ENCODE measurements at places on chromosomes 7 and 10.

DNA sequence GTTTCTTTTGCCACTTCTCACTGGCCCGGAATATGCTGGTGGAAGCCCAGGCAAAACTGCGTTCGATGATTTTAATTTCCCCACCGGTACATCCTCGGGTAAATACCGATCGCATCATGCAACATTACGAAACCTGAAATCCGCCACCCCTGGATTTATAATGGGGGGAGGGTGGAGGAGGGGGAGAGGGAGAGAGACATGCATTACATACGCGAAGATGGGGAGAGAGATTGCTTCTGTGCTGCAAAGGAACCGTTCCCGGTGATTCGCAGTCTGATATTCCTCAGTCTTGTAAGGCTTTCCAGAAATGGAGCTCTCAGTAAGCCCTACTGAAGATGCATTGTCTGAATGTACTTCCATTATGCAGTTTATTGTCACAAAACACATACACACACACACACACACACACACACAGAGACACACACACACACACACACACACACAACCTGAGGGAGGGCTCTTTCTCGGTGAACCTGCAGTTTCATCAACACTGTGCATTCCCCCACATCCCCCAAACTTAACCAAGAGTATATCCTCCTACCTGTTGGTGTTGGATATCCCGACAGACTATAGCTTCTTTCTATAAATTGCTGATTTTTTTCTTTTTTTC lies 741 bp downstream of the GPR85 start:
- DNase-seq, result peak; percentile 6

DNA sequence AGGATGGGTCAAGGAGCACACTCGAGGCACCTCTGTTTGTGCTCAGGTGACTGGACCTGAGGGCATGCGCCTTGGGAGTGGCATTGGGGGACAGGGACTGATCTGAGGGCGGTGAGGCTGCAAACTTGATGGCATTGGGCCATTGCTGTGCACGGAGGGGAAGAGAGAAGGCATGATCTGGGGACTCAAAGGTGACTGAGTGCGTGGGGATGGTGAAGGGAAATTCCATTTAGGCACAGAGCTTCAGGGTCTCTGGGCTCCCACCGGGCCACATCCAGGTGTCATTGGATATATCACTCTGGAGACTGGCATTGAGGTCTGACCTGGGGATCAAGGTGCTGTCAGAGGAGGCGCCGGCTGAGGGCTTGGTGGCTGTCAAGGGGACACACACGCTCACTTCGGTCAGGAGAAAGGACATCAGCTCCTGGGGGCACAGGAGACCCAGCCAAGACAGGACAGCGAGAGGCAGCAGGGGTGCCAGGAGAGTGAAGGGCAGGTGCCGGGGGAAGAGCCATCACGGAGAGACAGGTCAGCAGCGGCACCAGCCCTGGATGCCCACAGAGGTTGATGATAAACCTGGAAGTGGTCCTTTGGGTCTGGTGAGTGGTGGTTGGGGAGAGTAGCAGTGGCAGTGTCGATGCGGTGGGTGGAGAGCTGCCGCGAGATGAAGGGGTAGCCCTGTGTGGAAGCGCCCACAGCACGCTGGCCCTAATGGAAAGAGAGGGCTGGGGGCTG lies 5.5 kb downstream of the ADCK2 start:
- DNase-seq, result no peak

DNA sequence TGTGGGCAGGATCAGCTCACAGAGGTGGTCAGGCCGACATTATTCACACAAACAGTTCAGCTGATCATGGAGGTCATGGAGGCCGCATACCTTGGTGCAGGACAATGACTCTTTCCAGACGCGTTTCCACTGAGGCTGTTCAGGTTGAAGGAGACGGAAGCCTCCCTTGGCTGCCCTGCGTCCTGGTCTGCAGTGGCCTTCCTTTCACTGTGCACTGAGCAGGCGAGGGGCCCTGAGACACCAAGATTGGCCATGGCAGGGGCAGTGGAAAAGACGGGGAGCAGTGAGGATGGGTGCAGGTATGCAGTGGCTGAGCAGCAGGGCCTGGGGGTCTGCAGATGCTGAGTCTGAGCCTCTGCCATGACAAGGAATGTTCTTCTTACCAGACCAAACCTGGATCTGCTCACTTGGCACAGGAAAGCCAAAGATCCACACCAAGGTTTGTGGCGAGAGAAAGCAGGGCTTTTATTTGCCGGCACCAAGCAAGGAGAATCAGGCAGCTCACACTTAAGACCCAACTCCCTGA lies 263.3 kb downstream of the GLRX3 start:
- DNase-seq, result no peak

- DNase-seq, result no peak
Measured at GRCh38 chr7:138338361-138338760, 121.7 kb upstream of the TRIM24 start.

GRCh38 chr7:27510541-27510940 lies 152.1 kb downstream of the HIBADH start:
- no peak for DNase-seq

DNA sequence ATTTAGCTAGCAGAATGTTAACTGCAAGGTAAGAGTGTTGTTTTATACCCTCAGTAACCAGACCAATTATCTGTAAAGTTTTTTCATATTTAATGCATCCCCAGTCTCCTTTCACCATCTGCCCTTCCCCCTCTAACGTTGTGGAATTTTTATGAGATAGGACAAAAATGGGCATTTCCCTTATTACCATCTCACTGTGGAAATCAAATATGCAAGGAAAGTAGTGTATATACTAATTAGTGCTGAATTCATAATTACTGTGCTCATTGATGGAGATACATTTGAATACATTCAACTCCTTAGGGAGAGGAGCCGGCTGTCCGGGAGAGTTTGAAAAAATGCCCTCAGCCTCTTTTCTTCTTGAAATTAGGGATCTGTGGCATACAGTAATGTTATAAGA lies 423.4 kb upstream of the MGMT start:
- no peak for DNase-seq

- peak; percentile 57 for DNase-seq
Measured at GRCh38 chr10:28569506-28570159, 36.7 kb downstream of the WAC start.

DNA sequence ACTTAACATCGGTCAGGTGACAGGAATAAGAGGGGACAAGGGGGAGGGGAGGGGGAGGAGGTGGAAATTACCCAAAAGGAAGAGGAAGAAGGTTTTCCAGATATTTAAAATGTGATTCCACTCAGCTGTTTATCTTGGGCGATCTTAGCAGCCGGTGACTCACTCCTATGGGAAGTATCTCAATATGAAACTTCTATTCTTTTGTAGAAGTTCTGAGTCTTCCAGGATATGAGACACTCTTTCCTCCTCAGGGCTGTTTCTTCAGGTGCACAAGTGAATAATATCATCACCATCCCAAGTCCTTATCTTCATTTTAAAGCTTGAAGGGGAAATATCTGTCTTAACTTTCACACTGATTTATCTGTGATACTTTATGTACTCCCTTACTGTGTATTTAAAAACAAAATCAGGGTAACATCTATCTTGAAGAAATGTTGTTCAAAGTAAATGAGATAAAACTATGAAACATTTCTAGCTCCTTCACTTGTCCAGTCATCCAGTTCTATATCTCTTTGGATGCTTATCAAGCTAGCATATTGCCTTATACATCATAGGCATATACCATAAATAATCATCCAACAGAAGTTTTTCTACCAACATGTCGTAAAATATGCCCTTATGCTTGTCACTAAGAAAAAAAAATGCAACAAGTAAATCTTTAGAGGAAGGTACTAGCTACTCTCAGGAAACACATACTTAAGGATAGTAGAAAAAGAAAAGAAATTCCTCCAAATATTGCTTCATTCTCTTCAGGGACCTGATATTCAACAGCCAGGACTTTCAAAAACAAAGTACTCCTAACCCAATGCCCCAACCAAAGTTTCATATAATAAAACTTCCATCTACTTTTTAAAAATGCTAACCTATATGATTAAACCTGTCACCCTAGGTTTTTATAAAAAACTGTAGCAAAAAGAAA lies 13.7 kb downstream of the DOCK4 start:
- peak; percentile 20 for DNase-seq

- no peak for DNase-seq
Measured at GRCh38 chr7:23275912-23276311, 23.2 kb upstream of the MALSU1 start.

- DNase-seq, result no peak
Measured at GRCh38 chr7:52450816-52451215, 584.6 kb upstream of the POM121L12 start.

DNA sequence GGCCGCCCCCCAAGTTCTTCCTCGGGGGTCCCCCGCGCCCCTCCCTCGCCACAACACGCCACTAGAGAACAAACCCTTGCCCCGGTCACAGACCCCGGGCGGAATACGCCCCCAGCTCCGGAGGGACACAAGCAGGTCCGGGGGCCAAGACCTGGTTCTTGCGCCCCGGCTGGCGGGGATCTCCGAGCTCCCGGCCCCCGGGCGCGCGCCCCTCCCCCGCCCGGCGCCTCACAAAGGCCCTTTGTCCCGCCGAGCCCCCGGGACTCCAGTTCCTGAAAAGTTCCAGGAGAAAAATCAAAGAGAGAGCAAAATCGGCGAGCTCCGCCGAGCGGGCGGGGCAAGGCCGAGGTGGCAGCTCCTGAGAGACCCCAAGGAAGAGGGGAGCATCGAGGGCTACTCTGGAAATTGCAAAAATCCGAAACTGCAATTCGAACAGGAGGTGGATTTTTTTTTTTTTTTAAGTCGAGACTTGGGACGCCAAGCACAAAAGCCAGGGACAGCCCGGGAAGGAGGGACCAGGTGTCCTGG lies 4.0 kb downstream of the TNRC18 start:
- DNase-seq, result no peak

DNA sequence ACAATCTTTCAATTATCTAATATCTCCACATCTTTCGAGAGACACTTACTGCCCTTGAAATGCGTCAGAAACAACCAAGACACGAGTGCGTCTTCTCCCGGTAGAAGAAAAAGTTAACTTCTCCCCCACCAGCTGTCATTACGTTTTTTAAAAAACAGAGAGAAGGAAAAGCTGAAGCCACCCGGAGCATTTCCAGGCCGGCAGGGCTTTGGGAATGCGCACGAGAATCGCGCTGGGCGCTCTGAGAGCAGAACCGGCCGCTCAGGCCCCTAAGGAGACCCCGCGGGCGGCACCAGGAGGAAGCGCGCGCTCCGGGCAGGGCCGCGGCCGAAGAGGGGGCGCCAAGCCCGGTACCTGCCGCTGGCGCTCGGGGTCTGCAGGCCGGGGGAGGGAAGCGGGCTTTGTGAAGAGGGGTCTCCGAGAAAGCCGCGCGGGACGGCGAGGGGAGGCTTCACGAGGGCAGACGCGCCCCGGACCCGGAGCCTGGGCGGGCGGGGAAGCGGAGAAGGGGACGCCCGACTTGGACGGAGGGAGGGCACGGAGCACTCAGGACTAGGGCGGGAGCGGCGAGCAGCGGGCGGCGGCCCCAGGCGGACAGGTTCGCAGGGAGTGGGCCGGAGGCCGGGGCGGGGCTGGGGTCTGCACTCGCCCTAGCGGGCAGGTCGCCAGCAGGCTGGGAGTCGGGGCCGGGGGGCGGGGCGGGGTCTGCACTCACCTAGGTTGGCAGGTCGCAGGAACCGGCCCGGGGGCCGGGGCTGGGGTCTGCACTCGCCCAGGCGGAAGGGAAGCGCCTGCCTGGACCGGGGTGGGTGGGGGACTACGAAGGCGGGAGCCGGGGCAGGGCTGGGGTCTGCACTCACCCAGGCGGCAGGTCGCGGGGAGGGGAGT lies 932 bp downstream of the ESYT2 start:
- DNase-seq, result no peak

- DNase-seq, result no peak
Measured at GRCh38 chr10:93954726-93955363, 38.9 kb upstream of the PLCE1 start.

All from fibroblast of gingiva (primary cell).